ENCODE measurements at places on chromosomes 1 and 21.

DNA sequence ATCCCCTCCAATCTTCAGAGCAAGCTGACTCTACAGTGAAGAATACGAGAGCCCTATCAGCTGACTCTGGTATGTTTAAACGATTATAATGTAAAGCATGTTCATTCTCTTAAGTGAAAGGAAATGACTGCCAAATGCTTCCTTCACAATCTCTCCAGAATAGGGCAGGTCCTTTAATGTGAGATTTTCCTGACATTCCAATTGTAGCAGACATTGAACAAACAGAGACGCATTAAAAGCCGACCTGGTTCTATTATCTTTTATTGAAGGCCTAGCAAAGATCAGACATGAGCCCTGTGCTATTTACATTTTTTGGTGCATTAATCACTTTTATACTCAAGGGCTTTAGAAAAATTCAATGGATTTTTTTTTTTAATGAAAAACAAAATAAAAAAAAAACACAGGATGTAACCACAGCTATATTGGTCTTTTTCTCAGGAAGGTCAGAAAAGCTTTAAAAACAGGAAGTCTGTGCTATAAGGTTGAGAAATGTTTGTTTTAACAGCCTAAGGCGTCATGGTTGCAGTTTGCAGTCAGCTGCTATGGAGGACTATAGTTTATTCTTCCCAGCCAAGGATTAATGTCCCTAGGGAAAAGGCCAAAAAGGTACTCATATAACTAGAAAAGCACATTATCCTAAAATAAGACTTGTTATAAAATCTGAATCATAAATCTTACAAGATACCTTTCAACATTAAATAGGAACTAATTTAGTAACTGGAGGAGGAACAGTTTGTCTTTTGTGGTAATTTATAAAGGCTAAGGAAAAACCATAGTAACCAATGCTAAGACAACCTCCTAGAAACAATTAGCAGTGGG lies 104.8 kb downstream of the RERE start:
- DNase-seq: no peak

DNA sequence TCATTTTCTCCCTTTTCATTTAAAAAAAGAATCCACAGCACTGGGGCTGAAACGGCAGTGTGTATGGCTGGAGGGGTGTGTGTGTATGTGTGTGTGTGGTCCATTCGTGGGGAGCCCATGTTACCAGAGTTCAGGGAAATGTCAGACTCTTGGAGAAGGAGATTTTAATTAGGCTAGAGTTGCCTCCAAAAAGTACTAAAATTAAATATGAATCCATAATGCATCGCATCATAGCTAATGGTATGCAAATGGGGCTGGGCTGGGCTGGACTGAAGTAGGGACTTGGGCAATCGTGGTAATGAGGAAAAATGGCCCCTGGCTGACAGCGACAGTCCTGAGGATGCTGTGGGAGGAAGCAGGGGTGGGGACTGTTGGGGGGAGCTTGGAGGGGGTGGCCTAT lies 24.8 kb downstream of the GRIK3 start:
- DNase-seq: no peak

DNA sequence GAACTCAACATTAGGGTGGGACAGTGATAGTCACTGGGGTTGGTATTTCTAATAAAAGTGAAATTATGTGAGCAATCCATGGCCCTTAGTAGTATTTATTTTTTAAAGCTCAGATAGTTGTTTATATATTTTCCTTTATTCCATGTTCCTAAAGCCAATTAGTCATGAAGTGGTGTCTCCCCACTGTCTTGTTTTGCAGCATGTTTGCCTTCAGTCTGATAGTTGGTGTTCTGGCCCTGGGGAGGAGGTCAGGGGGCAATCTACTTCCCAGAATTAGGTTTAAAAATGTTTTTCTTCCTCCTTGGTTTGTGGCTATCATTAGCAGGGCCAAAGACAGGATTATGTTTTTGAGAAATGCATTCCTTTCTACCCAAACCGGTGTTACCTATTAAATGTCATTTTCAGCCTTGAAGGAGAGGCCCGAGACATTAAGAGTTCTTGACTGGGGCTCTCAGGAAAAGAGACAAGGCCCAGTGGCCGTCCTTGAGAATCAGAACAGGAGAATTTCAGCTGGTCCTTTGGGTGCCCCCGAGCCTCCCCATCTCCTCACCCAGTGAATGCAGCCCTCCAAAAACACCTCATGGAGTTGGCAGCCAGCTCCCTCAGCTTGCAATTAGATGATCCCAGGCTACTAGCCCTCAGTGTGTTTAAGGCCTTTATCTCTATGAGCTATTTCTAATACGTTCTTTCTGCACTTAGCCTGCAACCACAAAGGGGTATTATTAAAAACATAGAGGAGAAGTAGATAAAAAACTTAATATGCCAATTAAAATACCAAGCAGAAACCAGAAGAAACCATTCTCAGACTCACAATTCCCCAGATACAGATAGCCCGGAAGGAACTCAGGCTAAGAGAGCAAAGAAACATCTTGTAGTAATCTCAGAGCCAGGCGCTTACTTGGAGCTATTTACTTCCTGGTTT lies 71.3 kb upstream of the NGF start:
- DNase-seq: no peak

GRCh38 chr1:64948905-64949833 lies 17.2 kb downstream of the JAK1 start:
- no peak for DNase-seq

GRCh38 chr1:228295201-228295600 lies 87.4 kb downstream of the OBSCN start:
- no peak for DNase-seq

GRCh38 chr1:193069748-193070385 lies 10.5 kb downstream of the RO60 start:
- no peak for DNase-seq

GRCh38 chr1:212470059-212470458 lies 37.3 kb downstream of the NENF start:
- DNase-seq: no peak

GRCh38 chr1:246254854-246255253 lies 252.2 kb downstream of the SMYD3 start:
- no peak for DNase-seq

- DNase-seq: no peak
These were observed 938.9 kb upstream of the ADGRL4 start for GRCh38 chr1:79945391-79945790.

DNA sequence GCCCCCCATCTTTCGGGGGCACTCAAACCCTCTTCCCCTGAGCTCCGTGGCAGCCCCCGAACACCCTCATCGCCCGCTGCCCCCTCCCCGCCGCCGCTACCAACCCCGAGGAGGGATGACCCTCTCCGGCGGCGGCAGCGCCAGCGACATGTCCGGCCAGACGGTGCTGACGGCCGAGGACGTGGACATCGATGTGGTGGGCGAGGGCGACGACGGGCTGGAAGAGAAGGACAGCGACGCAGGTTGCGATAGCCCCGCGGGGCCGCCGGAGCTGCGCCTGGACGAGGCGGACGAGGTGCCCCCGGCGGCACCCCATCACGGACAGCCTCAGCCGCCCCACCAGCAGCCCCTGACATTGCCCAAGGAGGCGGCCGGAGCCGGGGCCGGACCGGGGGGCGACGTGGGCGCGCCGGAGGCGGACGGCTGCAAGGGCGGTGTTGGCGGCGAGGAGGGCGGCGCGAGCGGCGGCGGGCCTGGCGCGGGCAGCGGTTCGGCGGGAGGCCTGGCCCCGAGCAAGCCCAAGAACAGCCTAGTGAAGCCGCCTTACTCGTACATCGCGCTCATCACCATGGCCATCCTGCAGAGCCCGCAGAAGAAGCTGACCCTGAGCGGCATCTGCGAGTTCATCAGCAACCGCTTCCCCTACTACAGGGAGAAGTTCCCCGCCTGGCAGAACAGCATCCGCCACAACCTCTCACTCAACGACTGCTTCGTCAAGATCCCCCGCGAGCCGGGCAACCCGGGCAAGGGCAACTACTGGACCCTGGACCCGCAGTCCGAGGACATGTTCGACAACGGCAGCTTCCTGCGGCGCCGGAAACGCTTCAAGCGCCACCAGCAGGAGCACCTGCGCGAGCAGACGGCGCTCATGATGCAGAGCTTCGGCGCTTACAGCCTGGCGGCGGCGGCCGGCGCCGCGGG lies 837 bp downstream of the FOXD3 start:
- DNase-seq: peak; percentile 46

- no peak for DNase-seq
These were observed 8.0 kb upstream of the RIMS3 start for GRCh38 chr1:40673452-40673851.

- DNase-seq: no peak
These were observed 95.0 kb downstream of the COL24A1 start for GRCh38 chr1:86061551-86061990.

DNA sequence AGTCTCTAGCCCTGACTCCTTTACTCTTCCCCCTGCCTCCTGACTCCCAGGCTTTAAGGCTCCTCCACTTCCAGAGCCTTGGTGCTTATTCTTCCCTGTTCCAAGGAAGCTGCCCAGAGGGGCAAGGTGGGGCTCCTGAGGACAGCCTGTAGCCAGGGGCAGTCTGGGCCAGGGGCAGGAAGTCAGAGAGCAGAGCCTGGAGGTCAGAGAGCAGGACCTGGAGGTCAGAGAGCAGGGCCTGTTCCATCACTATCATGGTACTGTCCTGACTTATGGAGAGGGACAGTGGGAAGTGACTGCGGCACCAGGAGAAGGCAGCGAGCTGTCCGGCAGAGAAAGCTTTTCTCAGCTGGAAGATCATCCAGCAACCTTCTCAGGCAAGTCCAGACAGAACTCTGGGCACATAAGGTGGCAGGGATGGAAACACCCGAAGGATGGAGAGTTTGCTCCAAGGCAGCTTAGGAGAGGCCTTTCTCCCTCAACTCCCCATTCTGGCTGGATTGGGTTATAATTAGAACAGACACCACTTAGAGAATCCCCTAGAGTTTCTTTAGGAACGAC lies 25.0 kb downstream of the PLXNA2 start:
- no peak for DNase-seq

GRCh38 chr1:110364221-110364620 lies 25.0 kb downstream of the RBM15 start:
- no peak for DNase-seq

DNA sequence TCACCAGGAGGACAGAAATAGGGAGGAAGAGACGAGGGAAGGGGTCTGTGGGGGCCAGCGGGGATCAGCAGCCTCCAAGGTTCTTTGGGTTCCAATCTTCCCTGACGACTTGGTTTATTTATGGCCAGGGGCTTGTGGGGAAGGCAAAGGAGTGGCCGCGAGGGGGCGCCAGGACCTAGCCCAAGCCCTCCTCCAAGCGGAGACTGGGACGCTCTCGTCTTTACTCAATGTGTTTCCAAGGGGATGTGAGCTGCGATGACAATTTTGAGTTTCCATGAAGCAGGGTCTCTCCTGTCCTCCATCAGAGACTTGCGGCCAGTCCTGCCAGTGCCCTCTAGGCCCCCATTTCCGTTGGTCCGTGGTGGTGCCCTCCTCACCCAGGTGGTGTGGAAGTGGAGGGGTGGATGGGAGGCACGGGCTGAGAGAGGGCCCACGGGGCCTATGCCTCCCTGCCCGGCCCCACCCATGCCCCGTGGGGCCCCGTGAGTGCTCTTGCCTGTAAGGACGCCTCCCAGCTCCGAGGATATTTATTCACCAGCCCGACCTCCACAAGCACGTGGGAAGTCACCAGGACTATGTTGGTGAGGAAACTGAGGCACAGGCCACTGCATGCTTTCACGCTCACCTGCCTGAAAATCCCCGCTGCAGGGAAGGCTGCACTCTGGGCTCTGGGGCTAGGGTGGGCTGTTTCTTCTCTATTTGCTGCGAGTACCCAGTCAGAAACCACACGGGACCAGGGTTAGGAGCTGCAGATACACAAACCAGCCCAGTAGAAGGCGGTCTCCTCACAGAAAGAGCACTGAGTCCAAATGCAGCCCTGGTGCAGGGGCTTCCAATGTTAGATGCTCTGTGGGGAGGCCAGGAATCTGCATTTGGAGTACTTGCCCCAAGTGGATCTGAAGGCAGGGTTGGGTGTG lies 26.5 kb downstream of the DMRTB1 start:
- DNase-seq: peak; percentile 86

- DNase-seq: no peak
These were observed 119.6 kb upstream of the CACYBP start for GRCh38 chr1:174880171-174880570.

GRCh38 chr1:84247425-84248220 lies 53.9 kb upstream of the SAMD13 start:
- DNase-seq: no peak

DNA sequence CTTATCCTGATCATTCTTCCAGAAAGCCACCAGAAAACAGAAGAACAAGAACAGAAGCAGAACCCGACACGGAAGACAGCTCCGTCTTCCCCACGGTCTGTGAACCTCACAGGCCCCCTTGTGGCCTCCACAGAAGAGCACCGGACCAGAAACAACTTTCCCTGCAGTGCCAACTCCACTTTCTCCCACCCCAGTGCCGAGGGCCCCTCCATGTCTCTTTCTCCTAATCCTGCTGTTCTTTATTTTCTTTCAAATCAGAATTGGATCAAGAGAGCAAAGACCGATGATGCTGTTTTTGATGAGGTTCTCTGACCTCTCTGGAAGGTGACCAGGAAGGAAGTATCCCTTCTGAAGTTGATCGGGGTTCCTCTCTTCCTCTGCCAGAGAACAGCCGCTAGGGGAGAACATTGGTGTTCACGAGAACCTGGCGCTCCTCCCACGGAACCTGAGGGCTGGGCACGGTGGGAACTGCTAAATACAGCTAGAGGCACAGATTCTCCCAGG lies 58.9 kb upstream of the CTTNBP2NL start:
- DNase-seq: no peak

DNA sequence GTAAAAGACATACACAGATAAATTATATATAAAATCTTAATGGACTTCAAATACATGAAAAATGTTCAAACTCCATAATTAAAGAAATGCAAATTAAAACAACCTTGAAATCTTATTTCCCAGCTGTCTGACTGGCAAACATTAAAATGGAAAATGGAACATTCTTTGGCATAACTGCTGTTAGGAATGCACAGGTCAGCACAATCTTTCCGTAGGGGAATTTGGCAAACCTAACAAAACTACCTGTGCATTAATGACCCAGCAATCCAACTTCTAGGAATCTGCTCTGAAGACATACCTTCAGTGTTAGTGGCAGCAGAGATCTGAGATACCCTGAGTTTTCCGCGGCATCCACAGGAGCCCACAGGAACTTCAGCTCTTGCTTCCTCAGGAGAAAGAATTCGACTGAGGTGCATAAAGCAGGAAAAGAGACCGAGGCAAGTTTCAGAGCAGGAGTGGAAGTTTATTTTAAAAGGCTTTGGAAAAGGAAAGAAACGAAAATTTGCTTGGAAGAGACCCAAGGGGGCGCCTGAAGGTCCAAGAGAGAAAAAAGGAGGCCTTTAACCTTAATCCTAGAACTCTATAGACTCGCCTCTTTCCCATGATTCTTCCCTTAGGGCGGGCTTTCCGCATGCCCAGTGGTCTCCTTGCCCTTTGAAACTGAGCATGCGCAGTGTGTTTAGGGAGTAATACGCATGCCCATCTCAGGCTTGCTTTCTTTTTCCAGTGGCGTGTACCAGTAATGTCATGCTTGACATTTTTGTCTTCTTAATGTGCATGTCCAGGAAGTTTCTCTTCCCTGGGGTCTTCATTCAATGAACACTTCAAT lies 24.8 kb downstream of the LYPD8 start:
- no peak for DNase-seq

GRCh38 chr1:202207292-202207691 lies 13.7 kb downstream of the LGR6 start:
- no peak for DNase-seq

- DNase-seq: no peak
These were observed 137.6 kb downstream of the PTGER3 start for GRCh38 chr1:70910013-70910412.
